Dermis blood vessel endothelial cell (primary cell): ENCODE measurements at places on chromosomes 1 and 21. TPM values are rescaled to one million over a fixed set of nuclear protein-coding genes. Genes with fewer than 3 reads are reported as not detected.

The NDC1 gene
- 15.0 and 36.8 TPM in 2 replicates for total RNA-seq

DNA sequence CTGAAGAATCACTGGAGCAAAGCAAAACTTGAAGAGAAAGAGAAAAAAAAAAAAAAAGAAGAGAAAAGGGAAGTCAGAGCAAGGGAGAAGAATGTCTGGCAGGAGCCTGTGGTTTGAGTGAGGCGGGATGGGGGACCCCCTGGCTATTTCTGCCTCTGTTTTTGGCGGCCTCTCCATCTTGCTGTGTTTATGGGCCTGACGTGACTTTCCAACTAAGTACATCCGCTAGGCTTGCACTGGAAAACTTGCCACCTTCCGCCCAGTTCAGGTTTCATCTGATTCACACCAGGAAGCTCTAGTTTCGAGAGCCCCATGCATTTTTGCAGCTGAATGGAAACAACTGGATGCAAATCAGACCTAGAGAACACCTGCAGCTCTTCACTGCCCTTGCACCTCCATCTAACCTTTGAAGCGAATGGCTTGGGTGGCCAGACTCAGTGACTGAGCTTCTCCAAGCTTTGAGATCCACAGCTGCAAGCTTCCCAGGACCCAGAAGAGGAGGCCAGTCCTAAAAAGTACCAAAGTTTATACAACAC lies 28.0 kb downstream of the TBX15 start:
- no peak for DNase-seq

The SPRR4 gene
- total RNA-seq = not detected in 2 replicates

The PACC1 gene
- 8.5 and 10.6 TPM in 2 replicates for total RNA-seq

- peak; percentile 98 for DNase-seq
Measured at GRCh38 chr1:21909787-21910503, 27.2 kb downstream of the HSPG2 start.

The DNASE2B gene
- total RNA-seq = not detected in 2 replicates

The SEMA6C gene
- 21.3 and 33.4 TPM in 2 replicates for total RNA-seq

The NPHS2 gene
- total RNA-seq = not detected in 2 replicates

- DNase-seq = no peak
Measured at GRCh38 chr1:50661626-50662025, 238.4 kb upstream of the DMRTA2 start.

DNA sequence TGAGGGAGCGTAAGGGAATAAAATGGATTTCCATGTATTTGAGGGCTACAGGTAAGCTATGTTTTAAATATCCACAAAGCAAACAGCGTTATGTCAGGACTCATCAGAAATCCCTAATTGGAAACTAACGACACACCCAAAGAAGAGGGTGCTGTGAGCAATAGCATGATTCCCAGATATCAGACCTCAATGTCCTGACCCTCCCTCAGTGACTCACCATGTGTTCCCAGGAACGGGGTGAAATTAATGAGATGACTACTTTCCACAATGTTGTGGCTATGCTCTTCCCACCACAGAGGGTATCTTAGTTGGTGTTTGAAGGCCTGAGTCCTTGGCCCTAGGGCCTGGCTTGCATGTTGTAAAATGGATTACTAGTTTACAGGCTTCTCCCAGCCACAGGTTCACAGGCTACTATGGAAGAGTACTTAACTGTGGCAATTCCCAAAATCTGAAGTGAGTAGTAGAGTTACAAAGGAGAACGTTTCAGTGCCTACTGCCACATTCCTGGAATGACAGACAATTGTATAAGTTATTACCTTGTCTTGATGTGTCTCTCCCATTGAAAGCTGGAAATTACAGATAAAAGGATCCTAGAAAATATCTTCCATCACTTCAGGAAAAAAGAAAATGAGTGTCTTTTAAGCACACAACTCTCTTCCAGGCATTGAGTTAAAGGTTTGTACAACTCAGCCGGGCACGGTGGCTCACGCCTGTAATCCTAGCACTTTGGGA lies 1.7 kb upstream of the KRTAP11-1 start:
- DNase-seq = no peak

The TSPAN2 gene
- total RNA-seq = 1.3 and 5.3 TPM in 2 replicates

The OR2L2 gene
- total RNA-seq = under 0.01 TPM in 1 of 2 replicates, not detected in the other

The VAV3 gene
- total RNA-seq = 57.0 and 63.2 TPM in 2 replicates

DNA sequence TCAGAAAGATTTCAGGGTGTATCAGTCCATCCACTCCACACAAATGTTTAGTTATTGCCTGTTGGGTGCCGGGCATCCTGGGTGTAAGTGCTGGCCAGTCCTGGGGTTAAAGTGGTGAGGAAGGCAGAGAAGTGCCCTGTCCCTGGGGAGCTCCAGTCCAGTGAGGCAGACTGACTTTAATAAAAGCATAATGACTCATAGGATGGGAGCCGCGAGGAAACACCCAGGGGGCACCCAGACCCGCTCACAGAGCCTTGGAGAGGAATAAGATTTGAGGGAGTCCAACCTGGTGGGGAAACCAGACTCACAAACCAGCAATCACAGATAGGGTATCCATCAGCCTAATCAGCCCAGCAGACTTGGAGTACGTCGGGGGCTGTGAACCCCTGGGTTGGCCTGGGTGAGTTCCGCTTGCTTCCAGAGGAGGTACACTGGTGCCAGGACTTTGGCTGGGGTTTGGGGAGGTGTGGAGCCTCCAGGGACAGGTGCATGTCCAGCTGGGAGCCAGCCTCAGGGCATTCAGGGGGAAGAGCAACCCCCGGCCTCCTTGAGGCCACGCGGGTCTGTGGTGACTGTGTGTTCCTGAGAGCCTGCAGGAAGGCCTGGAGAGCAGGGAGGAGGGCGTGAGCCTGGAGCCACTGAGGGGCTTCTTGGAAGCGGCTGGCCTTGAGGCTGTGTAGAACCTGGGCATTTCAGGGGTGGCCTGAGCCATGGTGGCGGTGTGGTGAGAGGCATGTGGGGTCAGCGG lies 3.7 kb downstream of the PEAR1 start:
- DNase-seq = peak; percentile 51

The CDC42SE1 gene
- total RNA-seq = 63.1 and 78.6 TPM in 2 replicates

DNA sequence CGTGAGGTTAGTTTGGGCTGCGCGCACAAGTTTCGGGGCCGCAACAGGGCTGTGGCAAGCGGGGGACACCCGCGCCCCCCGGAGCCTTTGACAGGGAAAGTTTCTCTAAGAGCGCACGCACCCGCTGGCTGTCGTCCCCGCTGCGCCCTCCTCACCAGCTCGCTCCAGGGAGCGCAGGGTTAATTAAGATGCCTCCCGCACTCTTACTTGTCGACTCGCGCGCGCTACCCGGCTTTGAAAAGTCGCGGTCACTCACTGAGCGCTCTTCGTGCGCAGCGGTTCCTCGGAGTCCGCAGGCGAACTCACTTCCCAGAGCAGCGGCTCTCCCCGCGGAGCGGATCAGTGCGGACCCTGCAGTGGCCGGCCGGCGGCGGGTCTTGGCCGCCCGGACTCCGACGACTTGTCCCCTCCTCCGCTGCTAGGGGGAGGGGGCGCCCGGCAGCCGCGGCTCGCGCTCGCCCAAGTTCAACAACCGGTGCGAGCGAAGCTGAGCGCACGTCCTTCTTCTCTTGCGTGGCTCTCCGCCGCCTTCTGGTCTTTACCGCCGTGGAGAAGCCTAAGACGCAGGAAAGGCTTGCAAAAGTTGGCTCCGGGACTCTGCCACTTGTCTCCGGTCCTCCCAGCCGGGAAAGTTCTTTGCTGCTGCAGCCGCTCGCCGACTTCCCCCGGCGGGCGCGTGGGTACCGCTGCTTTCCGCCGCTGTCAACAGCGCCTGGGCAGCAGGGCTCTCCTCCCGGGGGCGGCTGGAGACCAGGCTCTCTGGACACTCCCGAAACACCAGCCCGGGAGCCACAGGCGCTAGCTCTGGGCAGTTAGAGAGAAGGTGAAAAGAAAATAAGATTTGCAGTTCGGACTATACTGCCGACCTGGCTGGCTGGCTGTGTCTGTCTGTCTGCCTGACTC lies 506 bp downstream of the JUN start:
- peak; percentile 62 for DNase-seq

GRCh38 chr1:219985169-219985568 lies 56.8 kb upstream of the SLC30A10 start:
- DNase-seq = no peak

GRCh38 chr1:44874155-44874554 lies 31.1 kb upstream of the PTCH2 start:
- no peak for DNase-seq

The SFN gene
- total RNA-seq = 0.51 and 0.70 TPM in 2 replicates

- peak; percentile 65 for DNase-seq
Measured at GRCh38 chr1:3471356-3472087, 17.1 kb downstream of the ARHGEF16 start.

GRCh38 chr21:16678429-16679160 lies 834.2 kb upstream of the CXADR start:
- no peak for DNase-seq

The KCNA2 gene
- total RNA-seq = not detected in 2 replicates

DNA sequence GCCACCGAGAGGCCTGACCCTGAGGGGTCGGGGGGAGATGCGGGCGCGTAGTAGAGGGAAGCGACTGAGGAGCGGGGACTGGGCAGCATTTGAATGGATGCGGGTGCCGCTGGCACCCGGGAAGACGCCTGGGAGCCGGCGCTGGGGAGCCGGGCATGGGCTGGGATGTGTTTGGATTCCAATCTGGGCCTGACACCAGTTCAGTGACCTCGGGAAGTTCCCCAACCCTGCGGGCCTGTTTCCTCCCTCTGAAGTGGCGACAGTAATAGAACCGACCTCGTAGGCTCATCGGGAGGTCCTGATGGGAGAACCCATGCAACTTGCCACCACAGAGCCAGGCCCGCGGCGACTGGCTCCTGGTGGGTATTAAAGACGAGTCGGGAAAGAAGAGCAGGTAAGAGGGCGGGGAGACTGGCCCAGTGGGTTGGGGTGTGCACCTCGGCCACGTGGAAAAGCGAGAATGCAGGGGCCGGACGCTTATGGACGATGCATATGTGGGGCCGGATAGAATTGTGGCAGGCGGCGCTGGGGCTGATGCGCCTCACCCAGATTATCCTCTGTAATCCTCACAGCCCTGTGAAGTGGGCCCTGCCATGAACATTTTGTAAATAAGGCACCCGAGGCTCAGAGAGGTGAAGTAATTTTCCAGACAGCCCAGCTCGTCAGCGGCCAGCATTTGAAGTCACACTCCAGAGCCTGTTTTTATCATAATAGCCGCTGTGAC lies 105.8 kb downstream of the SLC16A1 start:
- DNase-seq = peak; percentile 31

DNA sequence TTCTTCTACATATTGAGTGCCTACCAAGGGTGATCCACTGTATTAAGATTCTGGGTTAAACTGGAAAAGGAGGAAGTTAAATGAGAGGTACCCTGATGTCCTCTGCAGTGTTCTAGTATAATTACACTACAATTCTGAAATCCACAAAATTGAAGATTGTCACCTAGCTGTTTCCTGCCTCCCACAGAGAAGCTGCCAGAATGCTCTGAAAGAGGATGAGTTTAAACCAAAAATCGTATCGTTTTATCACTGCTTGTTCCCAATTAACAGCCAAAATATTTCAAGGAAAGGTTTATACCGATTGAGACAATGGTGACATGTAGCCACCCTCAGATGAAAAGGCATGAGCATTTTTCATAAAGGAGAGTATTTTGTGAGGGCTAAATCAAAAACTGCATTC lies 28.0 kb downstream of the TIAM1 start:
- DNase-seq = no peak

The ABCA4 gene
- total RNA-seq = 113 and 177 TPM in 2 replicates

GRCh38 chr1:201261771-201262547 lies 21.3 kb upstream of the PKP1 start:
- no peak for DNase-seq

DNA sequence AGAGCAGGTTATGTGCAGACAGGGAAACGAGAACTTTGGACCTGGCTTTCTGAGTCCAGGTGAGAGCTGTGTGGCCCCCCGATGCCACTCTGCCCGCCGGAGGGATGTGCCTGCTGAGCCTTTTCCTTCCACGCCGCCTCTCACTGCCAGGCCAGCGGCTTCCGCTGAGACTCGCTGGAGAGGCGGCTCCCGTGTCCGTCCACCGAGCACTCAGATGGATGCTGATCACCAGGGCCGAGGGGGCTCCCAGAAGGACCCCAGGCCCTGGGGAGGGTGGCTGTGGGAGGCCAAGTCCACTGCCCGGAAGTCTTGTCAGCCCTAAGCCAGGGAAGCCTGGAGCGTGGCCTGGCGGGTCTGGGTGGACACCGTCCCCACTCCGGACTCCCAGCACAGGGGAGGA lies 16.5 kb downstream of the CSTB start:
- DNase-seq = no peak

The C4BPA gene
- total RNA-seq = under 0.01 TPM in 1 of 2 replicates, not detected in the other

The HTR6 gene
- total RNA-seq = not detected in 2 replicates

DNA sequence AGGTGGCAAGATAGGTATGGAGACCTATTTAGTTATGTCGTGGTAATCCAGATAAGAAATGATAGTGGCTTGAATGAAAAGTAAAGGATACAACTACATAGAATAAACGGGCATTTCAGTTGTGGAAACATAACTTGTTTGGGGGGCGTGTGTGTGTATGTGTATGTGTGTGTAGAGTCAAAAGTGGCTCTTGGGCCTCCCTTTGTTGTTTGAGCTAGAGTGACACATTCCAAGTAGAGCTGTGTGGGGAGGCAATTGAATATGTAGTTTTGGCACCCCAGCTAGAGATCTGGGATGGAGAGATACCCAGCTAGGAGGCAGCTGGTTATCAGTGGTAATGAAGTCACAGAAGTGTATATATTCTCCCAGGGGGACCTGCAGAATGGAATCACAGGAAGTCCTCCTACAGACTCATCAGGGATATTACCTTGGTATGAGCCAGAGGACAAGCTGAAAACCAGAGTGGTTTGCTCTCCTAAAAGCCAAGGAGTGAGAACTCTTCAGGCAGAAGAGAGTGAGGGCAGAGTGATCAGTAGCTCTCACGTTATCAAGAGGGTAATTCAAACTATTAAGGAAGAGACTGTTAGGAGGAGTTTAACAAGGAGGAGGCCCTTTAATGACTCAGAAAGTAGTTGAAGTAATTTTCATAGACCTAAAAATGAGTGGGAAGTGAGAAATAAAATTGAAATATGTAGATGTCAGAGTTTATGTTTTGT lies 5.1 kb downstream of the CR1L start:
- no peak for DNase-seq

DNA sequence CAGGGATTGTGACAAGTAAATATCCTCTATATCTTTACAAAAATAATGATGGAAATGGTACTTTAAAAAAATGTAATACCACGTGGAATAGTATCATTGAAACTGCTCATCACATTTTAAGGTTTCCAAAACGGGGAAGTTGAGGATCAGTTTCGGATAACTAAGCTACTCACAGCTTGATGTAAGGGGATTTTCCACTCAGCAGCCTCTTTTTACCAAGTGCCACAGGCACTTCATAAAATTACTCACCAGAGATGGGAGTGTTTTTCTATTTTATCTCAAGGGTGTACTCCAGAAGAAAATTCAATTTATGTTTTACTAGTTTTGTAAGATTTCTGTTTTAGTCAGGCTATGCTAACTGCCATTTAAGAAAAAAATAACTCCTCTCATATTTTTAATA lies 91.7 kb downstream of the TPR start:
- no peak for DNase-seq

The FMO4 gene
- total RNA-seq = 0.56 and 2.9 TPM in 2 replicates

The ESRRG gene
- 0.05 TPM in 1 of 2 replicates, not detected in the other for total RNA-seq

The EPB41 gene
- total RNA-seq = 36.2 and 41.2 TPM in 2 replicates
